SJCRH30 (cell line): ENCODE measurements at places on chromosomes 13 and 19.
A peak's percentile ranks its signal among the peaks of the same experiment; 100 is the strongest.

DNA sequence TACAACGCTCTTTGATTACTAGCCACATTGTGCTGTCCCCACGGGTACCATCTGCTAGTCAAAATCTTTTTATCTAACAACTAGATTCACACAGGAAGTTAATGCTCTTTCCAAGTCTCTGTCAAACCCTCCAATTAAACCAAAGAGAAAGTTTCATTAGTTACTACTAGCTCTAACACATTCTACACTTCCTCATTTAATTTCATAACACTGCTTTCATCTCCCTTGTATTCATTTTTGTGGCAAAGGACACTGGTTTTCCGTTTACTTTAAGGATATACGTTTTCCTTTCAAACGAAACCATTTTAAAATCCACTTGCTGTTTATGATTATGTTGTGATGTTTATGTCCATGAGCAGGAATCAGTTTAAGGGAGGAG lies 5.3 kb downstream of the DYRK1B start:
- DNase-seq: no peak

DNA sequence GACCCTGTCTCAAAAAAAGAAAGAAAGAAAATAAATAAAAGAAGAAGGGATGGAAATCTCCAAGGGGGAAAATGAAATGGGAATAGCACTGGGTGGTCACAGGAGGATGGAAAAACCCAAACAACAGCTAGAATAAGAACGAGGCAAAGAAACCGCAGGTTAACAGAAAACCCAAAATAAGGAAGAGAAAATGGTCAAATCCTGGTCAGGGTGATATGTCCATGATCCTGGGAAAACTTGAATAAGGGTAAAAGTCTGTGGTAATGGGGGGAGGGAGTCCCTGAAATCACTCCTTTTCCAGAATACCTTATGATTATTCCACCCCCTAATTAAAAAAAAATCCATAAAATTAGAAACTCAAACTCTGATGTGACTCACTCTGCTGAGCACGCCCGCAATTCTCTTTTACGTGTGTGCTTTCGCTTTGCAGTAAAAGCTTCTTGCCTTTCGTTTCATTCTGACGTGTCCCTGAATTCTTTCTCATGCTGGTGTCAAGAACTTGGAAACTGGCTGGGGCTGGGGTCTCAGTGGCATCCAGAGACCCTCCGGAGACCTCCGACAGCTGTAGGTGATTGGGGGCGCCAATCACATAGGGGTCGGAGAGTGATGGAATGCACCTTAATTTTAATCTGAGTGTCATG lies 4.3 kb upstream of the NAXD start:
- DNase-seq: no peak

DNA sequence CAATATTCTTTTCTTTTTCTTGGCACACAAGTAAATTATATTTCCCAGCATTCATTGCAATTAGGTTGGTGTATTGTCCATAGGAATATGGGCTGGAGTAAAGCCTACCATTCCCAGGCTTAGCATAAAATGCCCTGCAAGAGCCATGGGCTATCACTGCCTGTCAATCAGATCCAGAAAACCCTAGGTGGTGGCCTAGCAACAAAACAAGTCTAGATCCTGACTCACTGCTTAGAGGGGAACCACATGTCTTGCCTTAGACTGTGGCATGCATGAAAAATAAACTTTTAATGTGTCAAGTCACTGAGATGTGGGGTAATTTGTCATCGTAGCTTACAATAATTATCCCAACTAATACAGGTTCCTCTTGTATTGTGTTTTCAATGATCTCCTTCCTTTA lies 16.2 kb downstream of the SOX21 start:
- no peak for DNase-seq

DNA sequence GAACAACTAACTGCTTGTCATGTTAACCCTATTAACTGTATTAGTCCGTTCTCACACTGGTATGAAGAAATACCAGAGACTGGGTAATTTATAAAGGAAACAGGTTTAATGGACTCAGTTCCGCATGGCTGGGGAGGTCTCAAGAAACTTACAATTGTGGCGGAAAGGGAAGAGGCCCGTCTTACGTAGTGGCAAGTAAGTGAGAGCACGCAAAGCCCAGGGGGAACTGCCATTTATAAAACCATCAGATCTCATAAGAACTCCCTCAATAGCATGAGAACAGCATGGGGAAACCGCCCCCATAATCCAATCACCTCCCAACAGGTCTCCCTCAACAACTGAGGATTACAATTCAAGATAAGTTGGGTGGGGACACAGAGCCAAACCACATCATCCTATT lies 34.7 kb downstream of the PHF11 start:
- no peak for DNase-seq

GRCh38 chr19:39996218-39996810 lies 546 bp upstream of the ZNF546 start:
- DNase-seq: peak; percentile 62

DNA sequence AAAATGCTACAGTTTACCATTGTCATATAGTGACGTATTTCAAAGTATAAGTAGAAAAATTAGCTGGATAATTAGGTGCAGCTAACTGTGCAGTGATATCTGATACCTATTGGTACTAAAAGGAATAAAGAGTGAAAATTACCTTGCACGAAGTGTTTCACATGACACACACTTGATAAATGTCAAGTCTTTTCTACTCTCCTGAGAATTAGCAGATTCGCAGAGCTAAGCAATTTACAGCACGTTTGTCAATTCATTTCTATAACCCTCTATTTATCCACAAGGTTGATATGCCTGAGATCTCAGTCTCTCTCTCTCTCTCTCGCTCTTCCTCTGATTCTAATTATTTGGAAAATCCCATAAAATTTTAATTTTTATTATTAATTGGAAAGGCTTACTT lies 1109.0 kb downstream of the EFNB2 start:
- no peak for DNase-seq

DNA sequence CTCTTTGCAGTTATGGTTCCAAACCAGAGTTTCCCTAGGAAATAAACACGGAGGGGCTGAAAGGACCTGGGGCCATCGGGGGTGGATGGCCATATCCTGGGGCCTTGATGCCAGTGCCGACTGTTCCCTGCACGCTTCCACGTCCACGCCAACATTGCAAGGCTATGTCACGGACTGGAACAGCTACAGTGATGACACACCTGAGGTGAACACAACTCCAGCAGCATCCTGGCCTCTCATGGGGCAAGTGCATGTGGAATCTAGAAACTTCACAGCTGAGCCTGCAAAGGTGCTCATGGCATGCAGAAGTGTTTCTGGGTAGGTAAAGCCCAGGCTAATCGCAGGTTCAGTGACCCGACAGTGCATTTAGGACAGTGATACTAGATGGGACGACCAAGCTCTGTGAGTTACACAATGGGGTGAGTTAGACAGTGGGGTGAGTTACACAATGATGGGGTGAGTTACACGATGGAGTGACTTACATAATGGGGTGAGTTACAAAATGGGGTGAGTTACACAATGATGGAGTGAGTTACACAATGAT lies 52.0 kb upstream of the GAS6 start:
- no peak for DNase-seq

GRCh38 chr19:19447536-19448237 lies 42.2 kb downstream of the GATAD2A start:
- DNase-seq: no peak

- DNase-seq: no peak
Measured at GRCh38 chr13:111610879-111611278, 290.4 kb downstream of the TEX29 start.

DNA sequence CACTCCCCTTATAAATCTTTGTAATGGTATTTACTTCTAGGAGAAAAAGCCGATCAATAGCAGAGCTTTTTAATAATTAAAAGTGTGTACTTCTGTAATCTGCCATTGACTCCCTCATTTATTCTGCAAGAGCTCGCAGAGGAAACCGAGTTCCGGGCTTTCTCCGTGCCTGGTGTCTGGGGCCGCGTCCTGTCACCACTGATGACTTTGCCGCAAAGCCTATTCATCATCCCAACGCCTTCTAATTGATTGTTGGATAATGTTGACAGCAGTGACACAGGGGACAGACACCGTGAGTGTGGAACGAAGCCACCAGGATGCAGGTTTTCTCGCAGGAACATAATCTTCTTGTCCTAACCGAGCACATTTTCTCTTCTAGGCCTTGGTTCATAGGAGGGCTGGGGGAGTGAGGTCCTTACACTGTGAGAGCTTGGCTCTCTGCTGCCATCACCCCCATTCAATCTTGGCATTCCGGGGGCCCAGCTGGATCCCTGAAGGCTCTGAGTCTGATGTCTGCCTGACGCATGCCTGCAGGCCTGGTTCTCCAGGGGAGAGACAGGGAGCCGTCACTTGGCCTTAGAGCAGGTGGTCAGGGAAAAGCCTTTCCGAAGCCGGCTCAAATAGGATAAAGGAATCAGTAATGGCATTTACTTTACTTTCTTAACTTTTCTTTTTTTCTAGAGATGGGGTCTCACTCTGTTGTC lies 110.3 kb downstream of the KDM4B start:
- DNase-seq: no peak

GRCh38 chr13:104015646-104016396 lies 949.6 kb upstream of the SLC10A2 start:
- DNase-seq: no peak

DNA sequence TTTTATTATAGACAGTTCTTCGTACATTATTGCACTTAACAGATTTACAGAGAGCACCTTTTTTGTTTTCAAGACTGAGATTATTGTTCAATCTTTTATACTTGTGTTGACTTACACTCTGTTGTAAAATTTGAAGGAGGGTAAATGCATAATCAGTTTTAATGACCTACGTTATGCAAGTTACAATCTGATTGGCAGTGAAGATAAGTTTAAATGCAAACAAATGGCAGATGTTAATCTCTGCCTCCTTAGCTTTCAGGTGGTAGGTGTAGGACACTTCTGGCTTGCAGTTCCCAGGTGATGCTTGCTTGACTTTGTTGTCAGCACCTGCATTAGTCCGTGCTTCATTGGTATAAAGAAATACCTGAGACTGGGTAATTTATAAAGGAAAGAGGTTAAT lies 424.9 kb downstream of the FGF9 start:
- DNase-seq: no peak

GRCh38 chr13:75651013-75651412 lies 14.9 kb downstream of the LMO7 start:
- DNase-seq: no peak

DNA sequence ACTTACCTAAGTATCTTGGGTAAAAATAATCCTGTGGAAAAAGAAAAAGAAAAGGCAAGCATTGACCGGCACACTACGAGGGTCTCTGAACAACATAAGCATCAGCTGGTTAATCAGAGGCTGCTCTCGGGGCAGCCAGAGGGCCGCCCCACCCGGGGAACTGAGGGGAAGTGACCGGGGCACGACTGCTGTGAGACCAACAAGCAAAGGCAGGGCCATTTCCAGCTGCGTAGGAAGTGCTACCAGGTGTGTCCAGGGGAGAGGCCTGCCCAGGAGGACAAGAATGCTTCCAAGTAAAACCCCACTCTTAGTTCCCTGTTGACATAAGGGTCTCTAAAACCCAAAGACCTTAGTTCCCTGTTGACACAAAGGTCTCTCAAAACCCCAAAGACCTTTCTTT lies 15.9 kb downstream of the GAS6 start:
- DNase-seq: no peak

DNA sequence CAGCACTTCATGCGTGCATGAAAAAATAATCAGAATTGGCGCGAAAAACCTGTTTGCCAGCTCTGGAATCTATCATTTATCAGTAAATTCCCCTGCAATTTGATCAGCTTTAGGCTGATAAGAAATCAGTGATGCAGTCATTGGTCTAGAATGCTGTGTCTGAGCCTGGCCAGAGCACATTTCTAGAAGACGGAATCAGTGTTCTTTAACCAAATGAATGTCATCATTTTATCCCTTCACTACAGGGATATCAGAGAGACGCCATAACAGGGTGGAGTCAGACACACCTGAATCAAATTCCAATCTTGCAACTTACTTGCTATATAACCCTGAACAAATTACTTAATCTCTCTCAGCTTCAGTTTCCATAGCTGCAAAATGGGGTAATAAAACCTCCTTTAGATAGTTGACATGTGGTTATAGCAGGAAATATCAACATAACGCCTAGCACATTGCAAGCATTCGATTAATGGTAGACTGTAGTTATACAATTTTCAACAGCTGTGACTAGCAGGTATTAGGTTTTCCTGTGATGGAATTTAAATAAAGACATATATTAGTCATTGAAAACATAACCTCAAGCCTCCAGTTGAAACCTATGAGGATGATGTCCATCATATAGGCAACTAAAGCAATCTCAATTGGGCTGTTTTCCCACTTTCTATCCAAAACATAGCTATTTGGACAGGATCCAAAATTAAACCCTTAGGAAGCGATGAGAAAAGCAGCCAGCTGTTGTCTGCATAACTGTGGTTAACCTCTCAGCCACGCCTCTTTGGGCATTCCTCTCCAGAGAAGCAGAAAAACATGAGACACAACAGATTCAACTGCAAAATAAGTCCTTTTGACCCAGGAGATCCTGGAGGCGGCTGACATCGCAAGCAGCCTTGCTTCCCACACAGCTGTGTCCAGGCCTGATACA lies 51.6 kb upstream of the UBL3 start:
- peak; percentile 99 for DNase-seq

- DNase-seq: no peak
Measured at GRCh38 chr13:86976521-86977324, 694.4 kb upstream of the SLITRK5 start.

DNA sequence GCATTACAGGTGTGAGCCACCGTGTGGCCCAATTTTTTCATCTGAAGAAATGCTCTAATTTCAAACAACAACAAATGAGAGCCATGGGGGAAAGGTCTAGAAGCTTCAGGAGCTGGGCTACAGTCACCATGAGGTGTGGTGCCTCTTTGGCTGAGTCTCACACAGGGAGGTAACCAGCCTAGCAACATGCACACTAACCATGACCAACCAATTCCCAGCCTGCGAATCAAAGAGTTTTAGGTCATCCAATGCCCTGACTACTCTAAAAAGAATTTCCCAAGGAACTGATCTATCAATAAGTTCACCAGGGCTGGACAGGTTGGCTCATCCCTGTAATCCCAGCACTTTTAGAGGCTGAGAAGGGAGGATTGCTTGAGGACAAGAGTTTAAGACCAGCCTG lies 29.9 kb downstream of the PBX4 start:
- no peak for DNase-seq

DNA sequence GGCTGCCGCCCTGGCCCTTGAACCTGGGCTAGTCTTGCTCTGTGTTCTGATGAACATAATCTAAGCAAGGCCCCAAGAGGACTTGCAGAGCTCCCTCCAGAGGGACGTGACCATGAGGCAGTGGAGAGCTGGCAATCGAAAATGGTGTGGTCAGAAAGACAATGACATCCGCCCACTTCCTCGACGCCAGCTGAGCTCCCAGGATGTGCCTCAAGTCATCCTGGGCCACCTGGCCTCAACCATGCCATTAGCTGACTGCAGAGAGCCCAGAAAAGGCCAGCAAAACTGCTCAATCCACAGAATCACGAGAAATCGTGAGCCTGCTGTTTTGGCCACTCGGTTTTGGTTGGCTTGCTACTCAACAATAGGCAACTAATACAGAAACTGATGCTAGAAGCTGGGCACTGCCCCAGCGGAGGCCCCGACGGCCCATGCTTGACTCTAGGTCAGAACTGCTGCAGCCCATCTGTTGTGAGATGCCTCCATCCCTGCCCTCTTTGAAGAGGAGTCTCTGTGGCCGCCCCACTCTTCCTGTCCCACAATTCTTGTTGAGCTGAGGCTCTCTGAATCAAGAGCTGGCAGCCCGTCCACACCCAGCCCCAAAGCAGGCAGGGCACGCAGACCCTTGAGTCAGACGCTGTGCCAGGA lies 53.3 kb downstream of the STK24 start:
- no peak for DNase-seq

GRCh38 chr13:89255844-89256406 lies 1584.8 kb downstream of the SLITRK5 start:
- no peak for DNase-seq
